NCI-H748 treated with DMSO at 0.1 percent for 48 hours (cell line): ENCODE measurements at places on chromosomes 3 and 15.

DNA sequence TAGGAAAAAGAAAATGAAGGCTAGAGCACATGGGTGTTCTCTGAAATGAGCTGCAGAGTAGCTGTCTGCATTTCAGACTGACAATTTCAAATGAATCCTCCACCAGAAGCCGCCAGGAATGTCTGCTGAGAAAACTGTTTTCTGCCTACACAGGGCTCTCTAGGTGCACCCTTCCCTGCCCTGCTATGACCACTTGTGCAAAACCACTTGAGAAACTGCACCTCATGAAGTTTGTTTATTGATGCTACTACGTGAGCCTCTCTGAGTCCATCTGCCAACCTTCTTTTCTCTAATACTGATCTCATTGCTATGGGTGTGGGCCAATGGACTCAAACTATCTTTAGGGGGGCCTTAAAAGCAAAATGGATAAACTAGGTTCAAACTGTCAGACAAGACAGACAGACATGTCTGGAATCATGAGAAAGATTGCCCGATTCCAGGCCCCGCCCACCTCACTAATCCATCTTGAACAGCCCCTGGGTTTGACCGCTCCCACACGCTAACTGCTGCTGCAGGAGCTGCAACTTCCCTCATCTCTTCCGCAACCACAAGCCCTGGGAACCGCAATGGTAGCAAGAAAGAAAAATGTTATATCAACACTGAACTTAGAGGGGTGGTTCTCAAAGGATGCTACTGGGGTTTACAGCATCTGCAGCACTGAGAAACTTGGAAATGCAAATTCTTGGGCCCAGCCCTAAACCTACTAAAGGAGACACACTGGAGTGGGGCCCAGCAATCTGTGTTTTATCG, 9.0 kb upstream of the CD47 start:
- no peak for DNase-seq

DNA sequence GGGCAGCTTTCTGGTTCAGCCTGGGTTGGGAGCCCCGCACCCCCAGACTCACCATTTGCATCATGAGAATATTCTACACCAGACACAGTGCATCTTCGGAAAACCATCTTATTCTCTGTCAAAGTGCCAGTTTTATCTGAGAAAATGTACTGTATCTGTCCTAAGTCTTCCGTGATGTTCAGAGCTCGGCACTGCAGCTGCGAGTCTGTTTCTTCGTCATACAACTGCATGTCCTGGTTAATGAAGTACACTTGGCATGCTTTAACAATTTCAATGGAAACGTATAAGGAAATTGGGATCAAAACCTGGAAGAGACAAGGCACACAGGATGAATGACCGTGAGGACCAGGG, 141.5 kb downstream of the ATP10A start:
- no peak for DNase-seq

GRCh38 chr3:45098310-45098709, 47.9 kb downstream of the CDCP1 start:
- no peak for DNase-seq

DNA sequence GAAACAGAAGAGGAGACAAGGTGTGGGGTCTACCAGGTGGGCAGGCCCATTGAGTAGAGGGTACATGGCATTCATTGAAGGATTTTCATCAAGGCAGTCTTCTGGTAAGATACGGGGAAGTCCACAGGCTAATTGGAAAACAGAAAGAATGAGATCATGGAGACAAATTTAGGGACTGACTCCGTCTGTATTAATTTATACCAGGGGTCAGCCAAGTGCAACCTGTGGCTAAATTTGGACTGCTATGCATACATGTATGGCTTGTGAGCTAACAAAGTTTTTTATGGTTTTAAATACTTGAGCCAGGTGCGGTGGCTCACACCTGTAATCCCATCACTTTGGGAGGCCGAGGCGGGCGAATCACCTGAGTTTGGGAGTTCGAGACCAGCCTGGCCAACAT, 21.1 kb upstream of the SNRPN start:
- DNase-seq, result no peak

DNA sequence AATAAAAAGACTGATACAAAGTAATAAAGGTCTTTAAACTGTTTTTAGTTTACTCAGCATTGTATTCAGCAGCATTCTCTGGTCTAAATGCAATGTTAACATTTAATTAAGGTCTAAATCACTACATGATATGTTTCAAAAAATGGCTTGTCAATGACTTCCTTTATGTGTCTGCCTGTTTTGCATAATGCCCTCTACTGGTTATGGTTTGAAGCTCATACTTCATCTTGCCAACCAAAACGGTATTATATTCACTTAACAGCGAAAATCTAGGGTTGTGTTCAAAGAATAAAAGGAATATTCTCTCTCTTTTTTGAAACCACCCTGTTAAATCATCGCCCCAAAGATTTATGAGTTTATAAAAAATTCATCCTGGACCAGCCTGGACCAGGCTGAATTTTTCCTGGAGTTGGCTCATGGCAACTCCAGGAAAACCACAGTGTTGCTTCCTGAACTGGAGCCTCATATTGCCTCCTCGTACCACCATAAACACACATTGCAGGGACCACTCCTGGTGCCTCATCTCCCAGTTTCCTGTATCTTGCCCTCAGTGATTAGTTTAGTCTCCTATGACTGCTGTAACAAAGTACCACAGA, 6.7 kb upstream of the NCEH1 start:
- no peak for DNase-seq

DNA sequence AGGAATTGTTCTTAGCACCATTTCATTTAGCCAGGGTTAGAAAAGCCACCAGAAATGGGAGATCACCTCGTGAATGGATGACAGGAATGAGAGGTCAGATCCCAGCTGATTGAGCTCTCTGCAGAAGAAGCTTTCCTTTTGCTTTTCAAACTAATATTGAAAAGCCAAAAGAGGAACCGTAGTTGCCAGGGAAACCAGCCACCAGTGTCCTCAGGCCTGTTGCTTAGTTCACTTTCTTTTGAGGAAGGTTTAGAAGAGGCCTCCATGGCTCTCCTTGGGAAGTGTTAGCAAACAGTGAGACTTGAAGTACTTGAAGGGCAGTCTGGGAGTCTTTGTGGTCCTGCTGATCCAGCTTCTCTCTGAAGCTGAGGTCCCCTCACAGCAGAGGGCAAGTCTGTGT, 7.4 kb upstream of the CCK start:
- no peak for DNase-seq
